ENCODE measurements at places on chromosomes 7 and 10. TPM values are rescaled to one million over a fixed set of nuclear protein-coding genes. Genes with fewer than 3 reads are reported as not detected.

SP4 gene
- total RNA-seq: 10.8 TPM

- DNase-seq: peak; percentile 13
Observed at GRCh38 chr7:100983451-100984187, 14.3 kb downstream of the MUC12 start.

DNA sequence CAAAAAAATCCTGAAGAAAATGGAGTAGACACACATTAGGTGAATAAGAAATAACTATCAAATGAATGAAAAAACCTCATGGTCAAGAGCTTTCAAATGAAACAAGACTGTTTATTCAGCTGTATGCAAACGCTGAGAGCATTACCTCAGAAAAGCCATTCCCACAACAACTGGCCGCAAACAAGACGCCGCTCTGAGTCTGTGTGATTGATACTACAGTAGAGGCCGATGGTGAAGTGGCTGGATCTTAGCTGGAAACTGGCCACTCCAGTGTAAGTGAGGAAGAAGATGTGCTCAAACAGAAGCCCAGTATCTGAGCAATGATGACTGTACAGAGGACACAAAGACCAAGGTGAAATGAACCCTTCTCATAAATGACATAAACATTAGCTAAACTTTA, 252.4 kb upstream of the GHITM start:
- no peak for DNase-seq

TUBAL3 gene
- not detected for total RNA-seq

DNA sequence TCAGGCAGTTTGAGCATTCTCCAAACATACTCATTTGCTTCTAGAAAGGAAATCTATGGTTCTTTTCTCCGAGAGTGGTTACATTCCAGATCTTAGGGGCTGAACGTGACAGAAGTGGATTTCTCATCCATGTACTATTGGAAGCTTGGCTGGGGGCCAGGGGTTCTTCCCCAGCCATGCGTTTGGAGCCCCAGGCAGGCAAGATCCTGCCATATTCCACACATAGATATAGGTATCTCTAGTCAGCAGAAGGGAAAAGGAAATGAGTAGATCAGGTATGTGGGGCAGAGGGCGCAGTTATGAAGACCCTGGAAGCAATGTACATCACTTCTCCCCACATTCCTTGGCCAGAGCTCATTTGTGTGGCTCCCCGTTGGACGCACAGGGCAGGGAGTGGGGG, 299.8 kb downstream of the CCDC3 start:
- DNase-seq: no peak

DNA sequence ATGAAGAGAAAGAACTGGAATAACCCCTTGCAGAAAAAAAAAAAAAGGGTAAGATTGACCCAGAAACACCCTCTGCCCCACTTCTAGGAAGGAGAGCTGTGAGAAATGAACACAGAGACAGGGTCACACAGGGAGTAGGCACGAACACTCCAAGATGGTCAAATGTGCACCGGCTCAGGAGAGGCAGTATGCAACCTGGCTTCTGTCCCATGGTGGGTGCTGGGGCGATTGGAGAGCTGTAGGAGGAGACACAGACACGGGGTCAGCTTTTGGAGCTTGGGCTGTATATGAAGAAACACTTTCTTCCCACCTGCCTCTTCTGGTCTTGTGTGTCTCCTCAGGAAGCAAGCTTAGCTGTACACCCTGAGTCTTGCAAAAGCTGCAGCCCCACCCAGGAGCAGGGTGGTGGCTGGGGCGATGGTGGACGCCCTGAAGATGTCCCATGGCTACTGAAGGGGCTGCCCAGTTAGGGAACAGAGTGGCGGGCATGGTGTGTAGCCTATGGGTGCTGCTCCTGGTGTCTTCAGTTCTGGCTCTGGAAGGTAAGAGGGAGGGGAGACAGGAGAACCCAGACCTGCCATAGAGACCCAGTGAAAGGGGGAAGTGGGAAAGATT, 8.0 kb downstream of the EPHB6 start:
- no peak for DNase-seq

DNA sequence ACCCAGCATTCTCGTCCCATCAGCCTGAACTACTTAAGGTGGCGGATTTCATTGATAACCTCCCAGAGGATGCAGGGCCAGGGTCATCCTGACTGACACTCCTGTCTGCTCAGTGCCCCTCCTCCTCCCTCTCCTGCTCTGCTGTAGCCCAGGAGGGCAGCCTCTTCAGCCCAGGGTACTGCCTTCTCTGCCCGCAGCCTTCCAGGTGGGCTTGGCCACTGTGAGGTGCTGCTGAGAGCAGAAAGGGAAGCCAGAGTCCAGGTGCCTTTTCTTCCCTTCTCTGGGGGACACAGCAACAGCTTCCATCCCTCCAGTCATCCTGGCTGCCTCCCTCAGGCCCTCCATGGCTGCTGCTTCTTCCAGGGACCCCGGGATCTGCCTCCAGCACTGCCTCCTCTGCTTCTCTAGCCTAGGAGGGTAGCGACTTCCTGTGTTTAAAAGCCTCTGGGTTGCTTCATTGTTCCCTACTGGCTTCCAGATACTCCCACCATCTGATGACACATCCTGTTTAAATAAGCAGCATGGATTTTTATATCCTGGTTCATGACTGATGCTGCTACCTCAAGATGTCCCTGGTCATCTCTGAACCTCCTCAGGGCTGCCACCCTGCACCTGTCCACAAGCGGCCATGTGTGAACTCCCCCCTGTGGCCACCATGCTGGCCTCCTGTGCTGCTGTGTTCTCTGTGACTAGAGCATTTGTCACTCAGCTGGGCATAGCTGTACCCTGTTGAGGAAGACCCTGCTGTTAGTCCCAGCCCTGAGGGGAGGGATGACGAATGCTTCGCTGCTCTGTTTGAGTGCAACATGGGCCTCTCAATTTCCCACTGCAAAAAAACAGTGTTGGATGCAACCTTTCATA, 55.8 kb downstream of the AKR1C4 start:
- no peak for DNase-seq

SMKR1 gene
- total RNA-seq: not detected

GNAT3 gene
- total RNA-seq: not detected

DNA sequence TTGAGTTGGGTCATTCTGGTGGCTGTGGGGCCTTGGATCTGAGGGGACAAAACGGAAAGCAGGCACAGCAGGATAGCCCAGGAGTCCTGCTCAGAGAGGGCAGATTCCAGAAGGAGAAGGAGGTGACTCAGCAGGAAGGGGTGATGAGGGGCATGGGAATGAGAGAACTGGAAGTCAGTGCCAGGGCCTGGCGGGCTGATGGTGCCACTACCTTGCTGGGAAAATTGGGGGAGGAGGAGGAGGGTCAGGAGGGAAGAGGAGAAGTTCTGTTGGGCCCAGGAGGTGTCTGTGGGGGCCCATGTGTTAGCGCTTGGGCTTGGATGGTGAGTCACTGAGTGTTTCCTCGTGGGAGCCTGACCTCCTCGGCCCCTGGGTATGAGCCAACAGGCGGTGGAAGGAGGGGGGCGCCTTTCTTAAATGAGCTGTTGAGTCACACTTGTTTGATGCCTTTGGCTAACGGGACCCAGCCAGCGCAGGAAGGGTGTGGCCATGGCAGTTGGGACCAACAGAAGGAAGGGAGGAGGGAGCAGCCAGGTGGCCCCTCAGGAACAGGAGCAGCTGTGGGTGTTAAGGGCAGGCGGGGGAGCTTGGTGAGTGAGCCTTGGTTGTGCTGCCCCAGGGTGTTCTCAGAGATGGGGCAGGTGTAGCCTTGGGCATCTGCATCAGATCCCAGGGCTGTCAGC, 130.0 kb upstream of the BTBD16 start:
- peak; percentile 52 for DNase-seq

GRCh38 chr7:108335269-108335918, 120.8 kb downstream of the NRCAM start:
- DNase-seq: peak; percentile 37

RBM33 gene
- 31.8 TPM for total RNA-seq

DBNL gene
- 67.7 TPM for total RNA-seq

GRCh38 chr7:123557016-123557397, 611 bp downstream of the NDUFA5 start:
- peak; percentile 24 for DNase-seq

- no peak for DNase-seq
Observed at GRCh38 chr10:47423476-47423875, 39.4 kb upstream of the ZNF488 start.

- no peak for DNase-seq
Observed at GRCh38 chr7:35993113-35993512, 159.9 kb upstream of the EEPD1 start.

DNA sequence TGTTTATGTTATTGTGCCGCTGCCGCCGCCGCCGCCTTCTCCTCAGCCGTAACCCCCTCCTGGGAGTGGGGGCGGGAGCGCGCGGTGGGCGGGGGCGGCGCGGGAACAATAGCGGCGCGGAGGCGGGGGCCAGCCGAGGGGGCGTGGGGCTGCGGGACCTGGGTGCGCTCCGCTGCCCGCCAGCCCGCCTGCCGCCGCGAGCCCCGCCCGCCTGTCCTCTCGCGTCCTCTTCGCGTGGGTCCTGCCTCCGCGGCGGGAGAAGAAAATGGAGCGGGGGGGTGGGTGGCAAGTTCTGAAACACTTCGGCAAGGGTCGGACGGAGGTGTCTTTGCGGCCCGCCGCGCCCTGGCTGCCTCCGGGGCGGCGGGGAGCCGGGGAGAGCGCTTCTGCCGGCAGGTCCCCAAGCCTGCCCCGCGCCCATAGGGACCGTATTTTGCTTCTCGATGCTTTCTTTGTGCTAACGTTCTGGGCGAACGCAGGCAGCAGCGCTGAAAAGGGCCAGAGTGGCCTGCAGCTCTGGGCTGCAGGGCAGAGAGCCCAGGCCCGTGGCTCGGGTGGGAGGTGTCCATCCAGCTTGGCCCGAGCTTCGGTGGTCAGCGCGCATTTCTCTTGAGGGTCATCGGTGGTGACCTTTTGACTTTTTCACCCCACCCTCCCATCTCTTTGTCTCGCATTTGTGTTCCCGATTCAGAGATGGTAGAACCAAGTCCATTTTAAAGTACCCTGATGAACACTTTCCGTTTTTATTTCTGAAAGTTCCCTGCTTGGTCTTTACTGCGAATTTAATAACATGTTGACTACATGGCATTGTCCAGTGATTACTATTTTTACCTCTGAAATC, 613 bp downstream of the MAPK8 start:
- DNase-seq: peak; percentile 64

DNA sequence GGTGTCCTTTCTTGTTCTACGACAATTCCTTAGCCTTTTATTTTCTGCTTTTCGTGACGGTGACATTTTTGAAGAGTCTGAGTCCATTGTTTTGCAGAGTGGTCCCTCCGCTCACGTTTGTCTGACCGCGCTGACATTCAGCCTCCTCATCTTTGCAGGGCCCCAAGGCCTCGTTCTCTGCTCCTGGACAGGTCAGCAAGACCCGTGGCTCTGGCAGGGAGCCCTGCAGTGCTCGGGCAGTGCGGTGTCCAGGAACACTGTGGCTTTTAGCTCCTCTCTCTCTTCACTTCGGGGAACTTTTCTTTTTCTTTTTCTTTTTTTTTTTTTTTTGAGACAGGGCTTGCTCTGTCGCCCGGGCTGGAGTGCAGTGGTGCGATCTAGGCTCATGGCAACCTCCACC, 142.5 kb downstream of the DNAJB6 start:
- DNase-seq: no peak

DNA sequence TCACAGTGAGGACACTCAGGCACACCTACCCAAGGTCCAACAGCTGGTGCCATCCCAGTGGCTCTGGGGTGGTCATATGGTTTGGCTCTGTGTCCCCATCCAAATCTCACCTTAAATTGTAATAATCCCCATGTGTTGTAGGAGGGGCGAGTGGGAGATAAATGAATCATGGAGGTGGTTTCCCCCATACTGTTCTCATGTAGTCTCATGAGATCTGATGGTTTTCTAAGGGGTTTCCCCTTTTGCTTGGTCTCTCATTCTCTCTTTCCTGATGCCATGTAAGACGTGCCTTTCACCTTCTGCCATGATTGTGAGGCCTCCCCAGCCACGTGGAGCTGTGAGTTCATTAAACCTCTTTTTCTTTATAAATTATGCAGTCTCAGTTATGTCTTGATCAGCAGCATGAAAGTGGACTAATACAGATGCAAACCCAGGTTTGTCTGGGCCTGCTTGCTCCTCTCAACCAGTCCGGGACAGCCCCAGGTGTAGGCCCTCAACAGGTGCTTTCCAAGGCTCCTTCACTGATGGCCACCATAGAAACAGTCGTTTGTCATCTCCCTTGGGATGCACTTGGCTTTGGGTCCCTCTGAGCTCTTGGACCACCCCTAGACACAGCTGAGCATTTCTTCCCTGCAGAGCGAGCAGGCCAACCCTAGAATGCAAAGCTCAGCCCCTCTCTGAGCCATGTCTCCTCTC, 101.3 kb upstream of the CTBP2 start:
- no peak for DNase-seq

GJD4 gene
- total RNA-seq: 0.48 TPM

FOXK1 gene
- 21.4 TPM for total RNA-seq

Data from umbilical cord (tissue), 2 donors.